Motor neuron (in vitro differentiated cells): ENCODE measurements at places on chromosomes 7 and 10. TPM values are rescaled to one million over a fixed set of nuclear protein-coding genes. Genes with fewer than 3 reads are reported as not detected.

- no peak for ATAC-seq
Measured at GRCh38 chr7:52959878-52960660, 75.4 kb upstream of the POM121L12 start.

PCGF6 gene
- total RNA-seq, result 14.9 and 15.4 TPM in 2 replicates

GRCh38 chr10:92914478-92915325 is 66.4 kb downstream of the EXOC6 start:
- peak; percentile 72 for ATAC-seq

DYNC1I1 gene
- total RNA-seq, result 22.1 and 22.4 TPM in 2 replicates

DNA sequence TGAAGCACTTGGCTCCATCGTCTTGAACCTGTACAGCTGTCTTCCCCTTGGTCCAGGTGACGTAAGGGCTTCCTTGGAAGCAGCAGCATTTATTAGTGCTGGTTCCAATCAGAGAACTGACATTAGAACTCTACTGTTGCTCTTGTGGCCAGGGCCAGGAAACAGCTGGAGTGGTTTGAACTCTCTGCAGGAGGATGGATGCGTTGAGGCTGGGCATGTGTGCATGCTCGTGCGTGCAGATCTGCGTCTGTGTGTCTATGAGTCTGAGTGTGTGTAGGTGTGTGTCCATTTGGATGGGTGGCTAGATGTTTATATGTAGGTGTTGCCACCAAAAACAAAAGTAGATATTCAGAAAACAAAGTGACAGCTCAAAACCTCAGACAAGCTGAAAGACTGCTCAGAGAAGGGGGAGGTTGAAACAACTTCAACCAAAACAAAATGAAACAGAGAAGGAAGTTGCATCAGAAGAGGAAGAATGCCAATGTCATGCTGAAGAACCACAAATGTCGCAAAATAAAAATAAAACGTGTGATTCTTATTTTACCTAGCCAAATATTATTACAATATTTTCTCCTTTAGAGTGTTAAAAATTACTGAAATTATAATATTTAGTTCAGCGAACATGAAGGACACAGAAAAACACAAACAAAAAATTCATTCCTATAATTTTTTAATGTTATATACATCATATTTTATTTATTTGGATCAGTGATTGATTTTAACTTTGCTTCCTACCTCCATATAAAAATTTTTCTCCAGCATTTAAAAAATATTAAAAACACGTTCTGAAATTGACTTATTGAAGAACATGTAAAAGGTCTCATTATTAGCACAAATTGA is 96.1 kb upstream of the MKLN1 start:
- no peak for ATAC-seq

PDZD7 gene
- 4.7 and 6.3 TPM in 2 replicates for total RNA-seq

DNA sequence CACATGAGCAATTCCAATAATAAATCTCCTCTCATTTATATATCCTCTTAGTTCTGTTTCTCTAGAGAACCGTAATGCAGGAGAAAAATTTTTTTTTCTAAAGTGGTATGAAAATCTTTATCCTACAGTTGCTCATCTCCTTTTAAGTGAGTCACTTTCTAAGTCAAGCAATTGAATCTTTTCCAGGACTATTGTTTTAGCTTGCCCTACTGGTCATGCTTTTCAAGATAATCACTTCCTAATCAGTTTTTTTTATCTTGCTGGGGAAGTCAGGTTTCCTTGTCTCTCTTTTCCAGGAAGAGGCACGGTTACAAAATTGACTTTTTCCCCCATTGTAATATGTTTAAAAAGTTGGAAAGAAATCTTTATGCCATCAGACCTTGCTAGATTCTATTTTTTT is 44.0 kb downstream of the INPP5F start:
- ATAC-seq, result no peak

- ATAC-seq, result no peak
Measured at GRCh38 chr10:70872291-70872690, 16.1 kb downstream of the PCBD1 start.

DNA sequence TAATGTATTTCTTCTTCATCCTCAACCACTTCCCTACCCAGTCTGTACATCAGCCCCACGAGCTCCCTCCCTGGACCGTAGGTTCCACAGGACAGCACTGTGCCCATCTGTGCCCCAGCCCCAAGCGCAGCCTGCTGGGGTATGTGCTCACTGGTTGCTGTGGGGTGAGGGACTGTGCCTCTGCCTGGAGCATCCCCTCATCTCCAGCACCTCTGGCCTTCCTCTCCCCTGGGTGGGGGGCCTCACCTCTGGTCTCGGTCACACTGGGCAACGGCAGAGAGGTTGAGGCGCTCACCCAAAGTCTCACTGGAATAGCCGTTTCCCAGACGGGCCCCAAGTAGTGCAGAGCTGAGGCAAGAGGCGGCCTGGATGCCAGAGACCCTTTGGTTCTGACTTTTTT is 1.5 kb upstream of the PRKAR1B start:
- ATAC-seq, result no peak

DNA sequence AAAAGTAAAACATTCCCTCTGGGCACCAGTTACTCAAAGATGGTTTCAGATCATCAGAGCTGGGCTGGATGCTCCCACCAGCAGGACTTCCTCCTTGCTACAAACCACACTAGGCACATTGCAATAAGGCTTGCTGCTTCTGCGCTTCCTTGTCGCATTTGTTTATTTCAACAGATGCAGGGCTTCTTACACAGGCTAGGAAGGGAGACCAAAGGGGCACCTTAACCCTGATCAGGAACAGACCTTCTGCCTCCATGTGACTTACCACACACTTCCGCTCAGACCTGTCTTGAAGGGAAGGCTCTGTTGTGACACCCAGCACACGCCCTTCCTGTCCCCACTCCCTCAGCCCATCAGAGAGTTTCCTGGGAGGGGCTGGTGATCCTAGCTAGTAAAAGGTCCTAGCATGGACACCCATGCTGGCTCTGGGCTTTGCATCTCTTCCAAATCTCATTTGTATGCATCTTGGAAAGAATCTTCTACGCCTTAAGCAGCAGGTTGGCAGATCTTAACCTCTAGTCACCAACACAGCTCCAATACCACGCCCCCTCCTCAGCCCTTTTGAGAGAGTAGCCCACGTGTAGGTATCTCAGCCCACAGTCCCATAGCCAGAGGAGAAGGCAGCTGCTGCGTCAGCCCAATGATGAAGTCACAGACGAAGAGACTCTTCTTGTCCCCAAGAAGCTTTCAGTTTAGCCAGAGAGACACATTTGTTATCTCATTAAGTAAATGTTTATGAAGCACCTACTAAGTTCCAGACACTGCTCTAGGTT is 47.1 kb upstream of the SVIL start:
- ATAC-seq, result no peak

MEST gene
- 438 and 603 TPM in 2 replicates for total RNA-seq

PAPOLB gene
- total RNA-seq, result 0.29 and 0.47 TPM in 2 replicates

DNA sequence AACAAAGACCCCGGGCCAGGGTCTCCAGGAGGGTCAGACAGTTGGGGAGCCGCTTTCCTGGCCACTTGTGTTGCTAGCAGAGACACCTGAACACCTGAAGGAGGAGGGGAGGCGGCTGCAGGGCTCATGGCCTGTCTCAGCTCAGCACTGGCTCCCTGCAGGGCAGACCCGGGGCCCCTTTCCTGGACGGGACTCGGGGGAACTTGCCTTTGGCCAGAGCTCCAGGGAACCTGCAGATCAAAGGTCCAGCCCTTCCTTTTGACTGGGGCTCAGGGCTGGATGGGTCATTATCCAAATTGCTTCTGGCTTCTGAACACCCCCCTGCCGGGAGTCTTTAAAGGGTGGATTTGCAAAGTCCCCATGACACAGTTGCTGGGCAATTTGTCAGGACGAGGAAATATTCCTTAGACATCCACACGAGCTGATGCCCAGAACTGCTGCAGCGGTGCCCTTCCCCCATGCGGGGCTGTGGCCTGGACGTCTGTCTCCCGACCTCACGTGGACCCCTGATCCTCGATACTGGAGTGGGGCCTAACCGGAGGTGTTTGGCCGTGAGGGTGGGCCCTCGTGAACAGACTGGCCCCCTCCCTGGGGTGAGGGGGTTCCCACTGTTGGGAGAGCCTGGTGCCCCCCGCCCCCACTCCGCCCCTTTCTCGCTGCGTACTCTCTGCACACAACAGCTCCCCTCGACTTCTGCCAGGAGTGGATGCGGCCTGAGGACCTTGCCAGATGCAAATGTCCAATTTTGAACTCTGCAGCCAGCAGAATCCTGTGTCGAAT is 194.3 kb downstream of the ELFN1 start:
- no peak for ATAC-seq

PDE1C gene
- total RNA-seq, result 123 and 138 TPM in 2 replicates

GRCh38 chr10:21934307-21934706 is 69.2 kb downstream of the DNAJC1 start:
- ATAC-seq, result no peak

GRCh38 chr7:106111655-106112117 is 426 bp downstream of the SYPL1 start:
- peak; percentile 72 for ATAC-seq

GRCh38 chr10:77973276-77973675 is 46.7 kb upstream of the DLG5 start:
- no peak for ATAC-seq

DNA sequence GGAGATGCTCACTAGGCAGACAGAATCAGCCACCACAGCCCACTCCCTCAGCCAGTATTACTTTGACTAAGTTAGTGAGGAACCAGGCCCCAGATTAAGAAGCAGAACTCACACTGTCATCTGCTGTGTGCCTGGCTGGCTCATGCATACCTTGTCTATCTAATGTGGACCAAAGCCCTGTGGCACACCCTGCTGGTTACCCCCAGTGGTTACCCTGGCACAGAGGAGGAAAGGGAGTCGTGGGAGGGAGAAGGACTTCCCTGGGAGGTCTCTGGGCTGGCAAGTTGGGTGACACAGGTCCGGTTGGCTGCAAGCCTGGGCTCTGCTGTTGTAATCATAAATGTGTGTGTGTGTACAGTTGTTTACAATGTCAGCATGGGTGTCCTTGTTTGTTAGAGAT is 7.5 kb upstream of the SH2D4B start:
- ATAC-seq, result no peak

- no peak for ATAC-seq
Measured at GRCh38 chr7:77388055-77388641, 28.0 kb downstream of the GSAP start.

DNA sequence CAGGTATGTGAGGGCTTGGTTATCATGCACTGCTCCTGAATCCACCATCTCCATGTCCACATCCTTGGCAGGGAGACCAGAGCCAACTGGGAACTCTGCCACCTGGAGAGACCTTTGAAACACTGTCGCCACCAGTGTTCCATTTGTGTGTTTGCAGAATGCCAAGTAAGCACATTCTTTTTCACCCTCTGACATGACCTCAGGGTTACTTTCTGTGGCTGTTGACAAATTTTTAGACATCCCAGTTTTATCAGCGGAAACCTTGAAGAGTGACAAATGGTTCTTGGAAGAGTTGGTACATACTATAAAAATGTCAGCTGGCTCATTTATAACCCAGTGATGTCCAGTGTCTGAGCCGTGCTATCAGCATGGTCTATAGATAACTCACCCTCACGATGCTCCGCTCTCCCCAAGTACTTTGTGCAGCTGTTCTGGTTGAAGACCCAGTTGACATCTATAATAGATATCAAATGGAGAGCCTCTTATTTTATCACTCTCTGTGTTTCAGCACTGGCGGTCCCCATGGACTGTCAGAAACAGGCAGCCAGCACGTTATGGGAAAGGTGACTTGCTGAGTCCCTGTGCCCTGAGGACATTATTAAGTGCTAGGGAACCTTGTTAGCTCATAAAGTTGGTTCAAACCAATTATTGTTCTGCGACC is 563.1 kb upstream of the GALNT17 start:
- no peak for ATAC-seq

CDHR1 gene
- 2.6 and 3.3 TPM in 2 replicates for total RNA-seq

DNA sequence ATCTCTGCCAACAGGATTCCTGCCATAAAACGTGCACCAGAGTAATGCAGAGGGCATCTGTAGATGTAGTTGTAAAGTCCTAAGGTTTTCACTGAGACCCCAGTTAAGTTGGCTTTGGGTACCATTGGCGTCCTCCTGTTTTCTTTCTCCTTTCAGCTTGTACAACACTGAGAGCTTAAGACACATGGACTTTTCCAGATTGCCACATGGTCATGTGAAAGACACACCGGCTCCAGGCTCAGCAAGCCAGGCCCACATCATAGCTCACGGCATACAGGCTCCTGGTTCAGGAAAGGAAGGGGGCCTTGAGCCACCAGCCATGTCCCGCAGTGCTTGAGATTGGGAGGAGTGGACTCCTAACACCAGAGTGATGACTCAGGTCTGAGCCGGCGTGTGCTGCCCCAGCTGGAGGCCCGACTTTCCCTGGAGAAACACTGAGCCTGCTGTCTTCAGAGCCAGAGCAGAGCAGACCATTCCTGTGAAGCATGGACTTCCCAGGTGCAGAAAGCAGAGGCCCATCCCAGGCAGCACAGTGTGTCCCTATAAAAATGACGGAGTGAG is 252.7 kb downstream of the PRPF18 start:
- no peak for ATAC-seq

- no peak for ATAC-seq
Measured at GRCh38 chr10:133157662-133158436, 2.2 kb upstream of the KNDC1 start.

GRCh38 chr10:5814110-5815107 is 1.2 kb upstream of the GDI2 start:
- ATAC-seq, result no peak
